ENCODE measurements at places on chromosomes 3 and 15. TPM values are rescaled to one million over a fixed set of nuclear protein-coding genes. Genes with fewer than 3 reads are reported as not detected.
A peak's percentile ranks its signal among the peaks of the same experiment; 100 is the strongest.

GRCh38 chr15:90677807-90678790 lies 39.0 kb upstream of the BLM start:
- DNase-seq: no peak

DNA sequence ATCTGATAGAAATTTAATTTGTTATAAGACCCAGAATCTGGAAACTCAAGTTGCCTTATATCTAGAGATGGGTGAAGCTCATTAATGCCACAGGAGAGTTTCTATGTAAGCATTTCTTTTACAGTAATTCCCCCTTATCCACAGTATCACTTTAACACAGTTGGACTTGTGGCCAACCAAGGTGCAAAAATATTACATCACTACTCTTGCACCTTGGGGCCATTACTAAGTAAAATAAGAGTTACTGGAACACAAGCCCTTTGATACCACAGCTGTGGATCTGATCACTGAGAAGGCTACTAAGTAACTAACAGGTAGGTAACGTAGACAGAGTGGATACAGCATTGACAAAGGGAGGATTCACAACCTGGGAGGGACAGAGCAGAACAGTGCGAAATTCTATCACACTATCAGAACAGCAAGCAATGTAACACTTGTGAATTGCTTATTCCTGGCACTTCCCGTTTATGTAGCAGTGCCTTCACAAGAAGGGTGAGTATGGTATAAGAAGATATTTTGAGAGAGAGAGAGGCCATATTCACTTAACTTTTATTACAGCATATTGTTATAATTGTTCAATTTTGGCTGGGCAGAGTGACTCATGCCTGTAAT lies 33.9 kb upstream of the TOPBP1 start:
- DNase-seq: no peak

GRCh38 chr15:71784719-71785118 lies 25.6 kb upstream of the NR2E3 start:
- DNase-seq: no peak

DNA sequence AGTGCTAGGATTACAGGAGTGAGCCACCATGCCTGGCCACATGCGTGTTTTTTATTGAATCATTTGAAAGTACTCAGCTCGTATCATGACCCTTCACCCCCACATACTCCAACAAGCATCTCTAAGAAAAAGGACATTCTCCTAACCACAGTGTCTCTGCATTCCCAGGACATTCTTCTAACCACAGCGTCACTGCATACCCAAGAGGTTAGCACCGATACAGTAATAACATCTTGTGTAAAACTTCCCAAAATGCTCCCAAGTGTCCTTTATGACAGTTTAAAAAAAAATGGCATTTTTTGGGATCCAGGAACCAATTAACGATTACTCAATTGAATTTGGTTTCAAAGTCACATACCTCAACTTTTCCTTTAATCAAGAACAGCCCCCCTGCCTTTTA lies 39.6 kb downstream of the FLNB start:
- DNase-seq: no peak

DNA sequence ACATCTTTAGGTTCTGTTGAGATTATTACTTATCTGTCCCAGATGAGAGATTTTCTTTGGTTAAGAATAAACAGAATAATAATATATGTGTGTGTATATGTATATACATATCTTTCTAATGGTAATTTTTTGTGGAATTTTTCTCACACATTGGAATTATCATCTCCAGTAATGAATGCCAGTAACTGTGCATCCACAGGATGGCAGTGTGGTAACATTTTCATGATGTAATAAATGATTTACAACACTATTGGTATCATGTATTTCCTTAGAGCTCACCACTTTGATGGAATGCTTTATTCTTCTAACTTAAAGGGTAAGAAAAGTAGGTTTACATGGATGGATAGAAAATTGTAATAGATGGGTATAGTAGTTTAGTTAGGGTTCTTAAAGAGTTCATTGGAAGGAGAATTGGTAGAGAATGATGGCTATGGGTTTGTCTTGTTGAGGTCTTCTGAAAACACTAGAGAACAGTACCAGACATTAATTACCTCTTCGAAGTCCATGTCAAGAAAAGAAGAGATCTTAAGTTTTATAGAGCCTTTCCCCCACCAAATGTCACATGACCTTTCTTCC lies 78.1 kb downstream of the STT3B start:
- DNase-seq: no peak

DNA sequence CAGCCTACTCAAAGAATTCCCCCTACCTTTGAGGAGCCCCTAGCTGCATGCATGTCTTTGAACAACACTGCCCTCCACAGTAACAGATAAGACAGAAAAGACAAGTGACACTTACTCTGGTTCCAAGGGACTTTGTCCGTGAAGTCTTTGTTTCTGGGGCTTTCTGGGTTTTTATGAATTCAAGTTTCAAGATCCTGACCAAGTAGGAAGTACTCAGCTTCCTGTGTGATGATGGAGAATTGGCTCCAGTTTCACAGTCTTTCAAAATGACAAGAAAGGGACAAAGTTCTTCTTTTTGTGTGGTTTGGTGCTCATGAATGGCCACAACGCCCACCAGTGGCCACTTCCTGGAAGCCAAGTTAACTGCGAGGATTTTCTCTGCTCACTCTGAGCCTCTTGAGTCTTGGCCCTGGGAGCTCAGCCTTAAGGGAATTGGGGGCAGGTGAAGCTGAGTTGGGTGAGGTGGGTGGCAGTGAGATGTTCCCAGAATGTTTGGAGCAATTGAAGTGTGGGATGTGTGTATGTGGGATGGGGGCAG lies at the start of gene CCR1:
Gene CCR1 (minus strand): TSS at position 147 of the 538 bp plus-strand sequence. CDS start 4,000 bp downstream, outside the sequence.
- peak; percentile 71 for DNase-seq

Gene CYP1A1
- 0.59 TPM for polyA plus RNA-seq

DNA sequence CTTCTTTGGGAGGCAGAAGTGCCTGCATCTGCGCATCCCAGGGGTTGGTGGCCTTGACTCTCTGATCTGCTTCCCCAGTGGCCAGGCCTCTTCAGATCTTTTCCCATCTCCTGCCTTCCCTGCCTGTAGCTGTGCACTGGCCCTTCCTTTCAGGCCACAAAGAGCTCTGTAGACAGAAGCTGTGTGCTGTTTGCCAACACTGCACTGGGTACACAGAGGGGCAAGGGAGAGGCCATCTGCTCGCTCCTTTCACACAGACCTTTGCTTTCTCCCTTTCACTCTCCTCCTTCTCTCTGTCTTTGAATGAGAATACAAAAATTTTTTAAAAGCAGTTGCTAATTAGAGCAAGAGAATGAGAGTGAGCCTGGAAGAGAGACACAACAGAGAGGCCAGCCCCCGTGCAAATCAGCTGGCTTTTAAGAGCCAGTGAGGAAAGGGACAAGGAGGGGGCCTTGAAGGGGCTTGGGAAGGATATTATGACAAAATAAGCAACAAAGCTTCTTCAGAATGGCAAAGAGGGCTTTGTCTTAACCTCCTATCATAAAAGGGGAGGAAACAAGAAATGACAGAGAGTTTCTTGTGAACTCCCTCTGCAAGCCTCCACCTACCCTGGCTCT lies 170.9 kb downstream of the EPHB1 start:
- no peak for DNase-seq
